ENCODE measurements at places on chromosomes 2 and 18.

DNA sequence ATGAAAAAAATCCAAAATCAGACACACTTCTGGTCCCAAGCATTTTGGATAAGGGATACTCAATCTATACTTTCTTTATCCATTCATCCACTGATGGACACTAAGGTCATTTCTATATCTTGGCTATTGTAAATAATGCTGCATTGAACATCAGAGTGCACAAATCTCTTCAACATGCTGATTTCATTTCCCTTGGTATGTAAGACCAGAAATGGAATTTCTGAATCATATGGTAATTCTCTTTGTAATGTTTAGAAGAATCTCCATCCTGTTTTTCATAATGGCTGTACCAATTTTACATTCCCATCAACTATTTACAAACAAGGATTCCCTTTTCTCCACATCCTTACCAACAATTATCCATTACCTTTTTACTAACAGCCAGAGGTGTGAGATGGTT lies 33.7 kb upstream of the MCM6 start:
- no peak for DNase-seq

DNA sequence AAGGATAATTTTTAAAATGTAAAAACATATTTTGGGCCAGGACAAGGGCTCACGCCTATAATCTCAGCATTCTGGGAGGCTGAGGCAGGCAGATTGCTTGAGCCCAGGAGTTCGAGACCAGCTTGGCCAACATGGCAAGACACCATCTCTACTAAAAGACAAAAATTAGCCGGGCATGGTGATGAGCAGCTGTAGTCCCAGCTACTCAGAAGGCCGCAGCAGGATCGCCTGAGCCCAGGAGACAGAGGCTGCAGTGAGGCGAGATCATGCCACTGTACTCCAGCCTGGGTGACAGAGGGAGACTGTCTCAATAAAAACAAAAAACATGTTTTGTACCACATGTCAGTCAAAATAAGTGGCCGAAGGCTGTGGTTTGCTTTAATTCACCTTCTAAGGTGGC lies 122.5 kb downstream of the HDAC4 start:
- no peak for DNase-seq

GRCh38 chr2:173148520-173148919 lies 72.9 kb downstream of the MAP3K20 start:
- no peak for DNase-seq

DNA sequence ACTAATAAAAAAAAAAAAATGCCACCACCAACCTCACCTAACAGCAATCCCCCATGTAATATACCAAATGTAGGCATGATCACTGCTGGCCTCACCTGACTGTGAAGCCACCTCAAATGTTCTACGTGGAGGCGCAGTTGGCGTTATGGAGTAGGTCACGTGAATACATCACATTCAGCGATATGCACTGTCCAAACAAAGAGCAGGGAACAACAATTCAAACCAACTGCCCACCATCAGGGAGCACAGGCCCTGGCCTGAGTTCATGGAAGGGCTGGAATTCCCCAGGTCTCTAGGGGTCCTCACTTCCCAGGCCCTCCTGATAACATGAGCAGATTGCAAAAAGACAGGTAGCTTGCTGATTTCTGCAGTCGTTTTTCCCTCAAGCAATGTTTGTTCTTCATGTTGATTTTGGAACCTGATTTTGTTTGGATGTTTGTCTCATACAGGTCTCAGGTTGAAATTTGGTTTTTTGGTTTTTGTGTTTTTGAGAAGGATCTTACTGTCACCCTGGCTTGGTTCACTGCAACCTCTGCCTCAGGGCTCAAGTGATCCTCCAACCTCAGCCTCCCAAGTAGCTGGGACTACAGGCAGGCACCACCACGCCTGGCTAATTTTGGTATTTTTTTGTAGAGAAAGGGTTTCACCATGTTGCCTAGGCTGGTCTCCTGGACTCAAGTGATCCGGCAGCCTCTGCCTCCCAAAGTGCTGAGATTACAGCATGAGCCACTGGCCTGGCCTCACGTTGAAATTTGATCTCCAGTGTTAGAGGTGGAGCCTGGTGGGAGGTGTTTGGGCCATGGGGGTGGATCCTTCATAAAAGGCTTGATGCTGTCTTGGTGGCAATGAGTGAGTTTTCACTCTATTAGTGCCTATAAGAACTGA lies 15.5 kb downstream of the TBC1D8 start:
- peak; percentile 72 for DNase-seq

GRCh38 chr2:140808820-140809219 lies 1322.0 kb downstream of the LRP1B start:
- peak; percentile 65 for DNase-seq

GRCh38 chr18:42784632-42785031 lies 330.9 kb downstream of the RIT2 start:
- no peak for DNase-seq

- DNase-seq: peak; percentile 52
Measured at GRCh38 chr18:136433-136832, 21.9 kb upstream of the USP14 start.

GRCh38 chr2:28648671-28649395 lies 102.8 kb upstream of the PPP1CB start:
- no peak for DNase-seq

- DNase-seq: no peak
Measured at GRCh38 chr18:23735021-23735464, 45.8 kb downstream of the LAMA3 start.

DNA sequence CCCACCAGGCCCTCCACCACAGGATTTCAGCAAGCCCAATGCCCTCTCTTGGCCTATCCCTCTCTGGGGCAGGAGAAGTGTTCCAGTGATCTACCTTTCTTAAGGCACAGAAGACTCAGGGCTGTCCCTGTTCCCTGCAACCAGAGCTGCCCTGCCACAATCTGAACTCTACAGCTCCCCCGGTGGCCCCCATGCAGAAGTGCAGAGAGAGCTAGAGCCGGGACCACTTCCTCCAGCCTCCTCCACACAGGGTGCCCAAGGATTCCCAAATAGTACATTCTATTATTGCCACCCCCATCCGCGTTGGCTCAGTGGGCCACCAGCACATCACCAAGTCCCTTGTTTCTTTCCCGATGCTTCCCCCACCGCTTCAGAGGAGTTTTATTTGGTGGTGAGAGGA lies 114.8 kb upstream of the PTPRM start:
- peak; percentile 81 for DNase-seq

DNA sequence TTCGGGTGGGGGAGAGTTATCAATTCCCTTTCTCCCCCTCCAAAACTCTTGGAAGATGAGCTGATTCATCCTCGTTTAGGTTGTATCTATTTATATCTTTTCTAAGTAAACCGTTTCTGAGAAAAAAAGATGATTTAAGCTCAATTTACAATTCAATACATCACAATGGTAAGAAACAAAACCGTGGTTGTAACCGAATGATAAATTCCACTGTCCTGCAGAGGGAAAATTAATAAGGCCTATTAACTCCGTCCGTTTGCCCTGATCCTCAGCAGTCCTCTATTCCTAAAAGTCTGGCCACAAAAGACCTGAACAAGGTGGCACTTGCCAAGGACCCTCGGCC lies 286.2 kb downstream of the TCF4 start:
- no peak for DNase-seq

GRCh38 chr2:112541315-112542122 lies 746 bp upstream of the POLR1B start:
- peak; percentile 83 for DNase-seq

- peak; percentile 37 for DNase-seq
Measured at GRCh38 chr18:27143580-27144287, 41.4 kb downstream of the CHST9 start.

- DNase-seq: no peak
Measured at GRCh38 chr2:215597577-215597976, 161.7 kb upstream of the FN1 start.

DNA sequence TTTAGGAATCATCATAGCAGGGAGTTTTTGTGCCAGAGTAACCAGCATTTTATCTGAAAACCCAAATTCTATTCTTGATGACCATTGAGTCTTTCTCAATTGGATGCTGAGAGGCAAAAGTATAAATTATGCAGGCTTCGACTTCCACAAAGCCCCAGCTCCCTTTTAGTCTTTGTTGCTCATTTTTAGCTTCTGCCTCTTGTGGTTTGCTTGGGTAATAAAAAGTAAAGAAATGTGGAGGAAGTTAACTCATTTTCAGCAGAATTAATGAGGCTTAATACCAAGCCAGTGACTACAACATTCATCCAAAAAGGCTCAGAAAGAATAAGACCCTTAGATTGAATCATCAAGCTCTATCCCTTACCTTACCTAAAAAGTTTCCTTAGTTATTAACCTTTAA lies 18.6 kb downstream of the ERMN start:
- DNase-seq: peak; percentile 50

GRCh38 chr18:27206411-27206810 lies 21.3 kb upstream of the CHST9 start:
- DNase-seq: no peak

- DNase-seq: no peak
Measured at GRCh38 chr2:8232871-8233270, 449.0 kb upstream of the ID2 start.

- DNase-seq: peak; percentile 60
Measured at GRCh38 chr2:79876430-79876829, 363.6 kb downstream of the CTNNA2 start.

GRCh38 chr18:13266218-13267100 lies 47.9 kb downstream of the LDLRAD4 start:
- no peak for DNase-seq

DNA sequence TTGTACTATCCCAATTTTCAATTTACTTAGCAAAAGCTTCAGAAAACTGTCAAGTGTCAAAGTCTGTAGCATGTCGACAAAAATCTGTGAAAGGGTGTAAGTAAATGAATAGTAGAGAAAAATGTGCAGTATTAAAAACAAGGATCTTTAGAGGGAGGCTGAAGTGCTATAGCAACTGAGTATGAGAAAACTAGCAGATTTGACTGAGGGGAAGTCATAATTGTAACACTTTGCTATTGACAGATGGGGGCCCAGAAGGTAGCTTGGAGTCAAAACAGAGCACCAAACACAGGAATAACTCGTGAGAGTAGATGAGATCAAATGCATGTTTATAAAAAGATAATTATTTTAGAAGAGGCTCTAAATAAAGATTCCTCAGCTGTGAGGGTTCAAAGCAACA lies 657.7 kb downstream of the TMEM182 start:
- no peak for DNase-seq

DNA sequence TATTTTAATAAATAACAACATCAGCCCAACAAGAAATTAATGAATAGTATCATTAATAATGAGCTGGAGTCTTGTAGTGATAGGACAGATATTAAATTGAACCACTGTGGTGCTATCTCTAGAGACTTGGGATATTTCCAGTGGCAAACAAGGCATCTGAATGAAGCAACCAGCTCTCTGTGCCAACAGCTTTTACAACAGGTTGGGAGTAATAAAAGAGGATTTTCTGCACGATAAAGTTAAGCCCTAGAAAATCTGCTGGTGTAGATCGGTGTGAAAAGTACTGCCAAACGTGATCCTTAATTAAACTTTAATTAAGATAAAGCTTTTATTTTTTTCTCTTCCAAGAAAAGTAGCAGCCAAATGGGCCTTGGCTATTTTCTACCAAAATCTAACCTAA lies 385.5 kb downstream of the NR4A2 start:
- no peak for DNase-seq

- DNase-seq: no peak
Measured at GRCh38 chr2:206266130-206267125, 8.0 kb upstream of the ZDBF2 start.

DNA sequence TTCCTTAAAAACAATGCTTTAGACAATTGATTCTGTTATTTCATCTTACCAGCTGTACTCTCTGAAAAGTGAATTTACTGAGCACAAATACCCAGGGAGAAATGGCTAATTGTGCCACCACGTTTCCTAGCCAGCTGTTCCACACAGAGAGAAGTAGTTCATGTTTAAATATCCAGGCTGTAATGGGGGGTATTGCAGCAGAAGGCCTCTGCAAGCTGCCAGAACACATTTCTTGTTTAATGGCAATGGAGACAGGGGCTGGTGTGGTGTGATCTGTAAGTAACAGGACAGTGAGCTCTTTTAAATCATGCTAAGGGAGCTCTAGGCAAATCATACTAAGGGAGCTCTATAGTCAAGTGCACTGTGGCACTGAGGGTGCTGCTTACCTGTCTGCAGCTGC lies 809.2 kb downstream of the CNTNAP5 start:
- no peak for DNase-seq

DNA sequence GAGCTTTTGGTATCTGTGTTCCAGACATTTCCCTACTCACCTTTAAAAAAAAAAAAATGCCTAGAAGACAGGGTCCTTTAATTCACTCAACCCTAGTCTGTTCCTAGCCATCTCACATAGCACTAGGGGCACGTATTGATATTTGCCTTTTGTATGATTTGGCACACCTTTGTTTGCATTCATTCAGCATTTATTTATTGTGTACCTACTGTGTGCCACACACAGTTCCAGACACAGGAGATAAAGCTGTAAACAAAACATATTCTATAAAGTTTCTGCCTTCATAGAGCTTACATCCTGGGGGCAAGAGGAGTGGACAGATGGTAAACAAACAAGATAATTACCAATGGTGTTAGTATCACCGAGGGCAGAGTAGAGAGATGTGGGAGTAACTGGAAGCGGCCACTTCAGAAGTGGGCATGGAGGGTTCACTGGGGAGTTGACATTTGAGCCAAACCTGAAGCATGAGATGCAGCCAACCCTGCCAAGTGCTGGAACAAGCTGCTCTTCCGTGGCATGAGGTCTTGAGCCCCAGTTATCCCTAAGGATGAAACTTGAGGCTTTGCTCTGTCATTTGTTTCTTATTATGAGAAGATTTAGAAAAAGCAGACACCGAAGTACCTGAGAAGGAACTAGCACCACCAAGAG lies 18.2 kb downstream of the MAPRE2 start:
- DNase-seq: no peak

DNA sequence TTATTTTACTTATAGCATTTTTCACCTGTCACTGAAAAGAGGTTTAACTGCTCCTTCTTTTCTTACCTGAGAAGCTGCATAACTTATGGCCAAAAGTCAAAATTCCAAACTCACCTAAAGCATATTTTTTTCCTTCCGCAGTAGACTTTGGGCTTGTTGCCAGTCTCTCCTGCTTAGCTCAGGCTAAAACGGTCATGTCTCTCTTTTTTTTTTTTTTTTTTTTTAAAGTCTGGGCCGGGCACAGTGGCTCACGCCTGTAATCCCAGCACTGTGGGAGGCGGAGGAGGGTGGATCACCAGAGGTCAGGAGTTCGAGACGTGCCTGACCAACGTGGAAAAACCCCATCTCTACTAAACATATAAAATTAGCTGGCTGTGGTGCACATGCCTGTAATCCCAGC lies 113.5 kb downstream of the RTN4 start:
- no peak for DNase-seq

DNA sequence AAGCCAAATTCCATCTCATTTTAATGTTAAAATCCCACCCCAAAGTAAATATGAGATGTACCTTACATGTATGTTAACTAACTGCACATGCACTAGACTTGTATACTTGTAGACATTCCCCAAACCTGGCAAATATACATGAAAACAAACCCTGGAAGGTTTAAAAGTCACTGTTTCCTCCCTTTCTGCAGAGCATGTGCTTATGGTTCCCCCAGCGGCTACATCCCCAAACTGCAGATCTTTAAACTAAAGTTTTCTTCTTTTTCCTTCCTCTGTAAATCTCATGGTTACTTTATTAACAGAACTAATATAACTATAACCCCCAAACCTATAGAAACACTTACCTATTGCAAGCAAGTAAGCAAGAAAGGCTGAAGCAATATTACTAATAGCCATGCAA lies 731.5 kb downstream of the LRP1B start:
- DNase-seq: peak; percentile 70

GRCh38 chr2:168293766-168294165 lies 46.4 kb upstream of the STK39 start:
- peak; percentile 32 for DNase-seq

Data from GM23338 (cell line).